ENCODE measurements at places on chromosomes 3 and 15.

DNA sequence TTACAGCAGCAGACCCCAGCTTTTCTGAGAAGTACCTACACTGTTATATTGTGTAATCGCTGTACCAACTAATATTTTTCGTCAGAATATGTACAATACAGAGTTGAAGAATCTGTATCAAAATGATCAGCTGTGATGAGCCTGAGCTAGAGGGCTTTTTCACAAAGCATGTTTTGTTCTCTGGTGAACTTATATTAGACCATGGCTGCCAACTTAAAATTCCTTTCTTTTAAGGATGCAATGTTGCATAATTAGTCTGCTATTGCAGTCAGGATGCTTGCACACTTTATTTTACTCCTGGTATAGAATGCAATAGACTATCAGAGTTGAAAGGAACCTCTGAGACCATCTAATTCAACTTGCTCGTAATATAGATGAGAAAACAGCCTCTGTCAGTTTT, 127.8 kb downstream of the RBMS3 start:
- no peak for DNase-seq

DNA sequence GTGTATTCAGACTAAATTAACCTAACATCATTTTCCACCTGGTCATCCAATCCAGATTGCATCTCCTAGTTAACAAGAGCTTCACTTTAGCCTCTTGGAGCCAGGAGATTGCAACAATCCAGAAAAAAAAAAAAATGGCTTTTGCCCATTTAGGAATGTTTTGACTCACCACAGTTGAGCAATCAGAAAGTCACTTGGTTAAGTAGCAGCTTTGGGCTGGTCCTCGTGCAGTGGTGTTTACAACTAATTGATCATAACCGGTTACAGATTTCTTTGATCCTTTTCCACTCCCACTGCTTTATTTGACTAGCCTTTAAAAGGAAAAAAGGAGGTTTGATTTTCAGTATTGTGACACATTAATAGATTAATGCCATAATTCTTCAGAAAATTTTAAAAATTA, 688.8 kb upstream of the CCDC54 start:
- no peak for DNase-seq

DNA sequence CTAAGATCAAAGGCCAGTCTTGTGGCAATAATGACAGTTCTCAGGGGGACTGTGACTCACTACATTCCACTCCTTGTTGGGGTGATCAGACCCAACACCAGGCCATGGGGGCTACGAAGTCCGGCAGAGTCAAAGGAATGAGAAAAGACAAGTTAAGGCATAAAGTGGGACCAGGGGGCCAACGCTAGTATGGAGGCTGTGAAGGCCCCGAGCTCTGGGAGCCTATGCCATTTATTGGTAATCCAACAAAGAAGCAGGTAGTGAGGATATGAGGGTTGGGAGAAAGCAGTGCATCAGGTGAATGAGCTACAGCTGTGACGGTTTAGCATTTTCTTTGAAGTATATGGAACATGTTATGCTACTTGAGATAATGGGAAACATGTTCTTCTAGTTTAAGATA, 104.4 kb upstream of the C2CD4B start:
- DNase-seq, result no peak

DNA sequence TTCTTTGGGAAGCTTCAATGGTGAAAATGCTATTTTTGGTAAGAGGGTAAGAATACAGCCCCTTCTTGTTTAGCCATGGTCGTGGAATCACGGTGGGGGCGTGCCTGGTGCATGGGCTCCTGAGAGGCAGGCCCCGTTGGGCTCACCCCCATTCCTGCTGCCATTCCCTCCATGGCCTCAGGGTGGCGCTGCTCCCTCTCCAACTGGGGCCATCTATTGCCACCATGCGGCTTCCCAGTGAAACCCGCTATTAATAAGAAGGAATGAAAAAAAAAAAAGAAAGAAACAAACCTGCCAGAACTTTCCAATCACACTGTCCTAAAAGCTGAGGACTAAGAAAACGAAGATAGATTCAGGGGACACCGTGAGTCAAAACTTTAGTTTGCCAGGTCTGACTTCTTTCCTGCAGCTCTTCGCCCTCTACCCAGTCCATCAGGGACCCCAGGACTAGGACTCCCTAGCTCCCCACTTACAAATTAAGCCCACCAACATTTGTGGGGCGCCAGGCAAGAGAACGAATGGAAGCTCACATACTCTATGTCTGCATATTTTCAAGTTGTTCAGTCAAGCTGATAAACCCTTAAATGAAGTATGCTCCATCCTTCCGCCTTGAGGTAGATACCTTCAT, 30.6 kb upstream of the ABHD2 start:
- peak; percentile 79 for DNase-seq

GRCh38 chr15:86001200-86001599, 78.5 kb upstream of the AGBL1 start:
- DNase-seq, result no peak

- no peak for DNase-seq
Measured at GRCh38 chr3:54518011-54518675, 395.8 kb downstream of the CACNA2D3 start.

All from muscle of arm (tissue), 14 donors.